ENCODE measurements at places on chromosomes 3 and 15. TPM values are rescaled to one million over a fixed set of nuclear protein-coding genes. Genes with fewer than 3 reads are reported as not detected.
A peak's percentile ranks its signal among the peaks of the same experiment; 100 is the strongest.

The SUMF1 gene
- total RNA-seq, result 12.7 TPM

The HDC gene
- not detected for total RNA-seq

The DNAH1 gene
- 26.5 TPM for total RNA-seq

The NTRK3 gene
- total RNA-seq, result not detected

The RASL12 gene
- total RNA-seq, result not detected

The LMAN1L gene
- total RNA-seq, result not detected

The SYNPR gene
- not detected for total RNA-seq

The PRRT3 gene
- total RNA-seq, result 3.5 TPM

The P2RY13 gene
- not detected for total RNA-seq

- no peaks in the 10 kb centered on the region for H3K36me3 ChIP-seq
- peaks cover 31% of the 10 kb centered on the region for H3K4me1 ChIP-seq
- H3K27ac ChIP-seq, result peak overlapping the region; percentile 6
- peaks cover 82% of the 10 kb centered on the region for H3K27me3 ChIP-seq
- no peak overlapping the region for H3K4me3 ChIP-seq
Measured at GRCh38 chr3:124639406-124640237, 90.6 kb upstream of the UMPS start.

DNA sequence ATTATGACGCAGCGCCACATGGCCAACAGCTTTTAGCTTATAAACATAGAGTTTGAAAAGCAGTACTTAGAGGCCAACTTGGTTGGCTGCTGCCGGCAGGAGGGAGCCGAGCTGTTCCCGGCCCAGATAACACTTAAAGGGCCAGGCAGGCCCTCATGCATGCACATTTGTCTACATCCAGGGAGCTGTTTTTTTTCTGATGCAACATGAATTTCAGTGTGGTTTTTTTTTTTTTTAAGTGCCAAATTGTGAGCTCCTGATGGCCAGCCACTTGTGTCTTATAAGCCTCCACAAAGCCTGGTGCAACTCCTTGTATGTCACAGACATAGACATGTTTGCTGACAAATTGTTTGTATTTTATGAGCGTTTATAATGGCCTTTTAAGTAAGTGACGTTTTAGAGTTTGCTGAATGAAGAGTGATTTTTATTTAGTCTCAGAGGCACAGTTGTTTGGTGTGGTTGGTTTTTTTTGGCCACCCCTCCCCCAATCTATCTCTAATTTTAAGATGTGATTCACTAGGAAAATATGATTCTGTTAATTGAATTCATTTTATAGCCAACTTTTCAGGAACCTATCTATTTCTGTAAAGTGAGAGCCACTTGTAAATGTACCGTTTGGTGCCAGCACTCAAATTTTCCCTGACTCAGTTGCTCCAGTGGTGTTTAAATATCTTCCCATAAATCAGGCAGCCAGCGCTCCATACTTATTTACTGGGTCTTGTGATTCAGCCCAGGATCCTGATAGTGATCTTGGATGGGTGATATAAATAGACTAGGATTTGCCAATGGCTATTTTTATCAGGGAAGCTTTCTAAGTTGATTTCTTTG lies 134.3 kb downstream of the VGLL4 start:
- H3K36me3 ChIP-seq, result no peaks in the 10 kb centered on the region
- DNase-seq, result no peak
- H3K4me1 ChIP-seq, result peaks cover 4% of the 10 kb centered on the region
- no peak overlapping the region for H3K4me3 ChIP-seq
- H3K27me3 ChIP-seq, result no peaks in the 10 kb centered on the region
- no peak overlapping the region for H3K27ac ChIP-seq

DNA sequence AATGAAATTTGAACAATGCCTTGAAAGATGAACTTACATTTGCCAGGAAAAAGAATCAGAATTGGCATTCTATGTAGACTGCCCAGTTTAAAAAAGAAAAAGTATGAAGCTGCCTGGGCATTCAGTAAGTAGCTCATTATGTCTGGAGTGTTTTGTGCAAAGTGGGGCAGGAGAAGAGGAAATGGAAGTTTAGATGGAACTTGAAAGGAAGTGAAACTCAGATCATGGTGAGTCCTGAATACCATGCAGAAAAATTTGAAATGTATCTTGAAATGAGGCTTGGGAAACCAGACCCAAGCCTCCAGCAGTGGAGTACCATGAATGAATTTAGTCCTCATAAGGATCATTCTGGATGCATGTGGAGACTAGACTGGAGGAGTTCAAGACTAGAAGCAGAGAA lies 4.8 kb upstream of the MORC1 start:
- no peak overlapping the region for H3K4me3 ChIP-seq
- no peak for DNase-seq
- no peak overlapping the region for H3K27ac ChIP-seq
- no peaks in the 10 kb centered on the region for H3K36me3 ChIP-seq
- H3K4me1 ChIP-seq, result no peaks in the 10 kb centered on the region
- H3K27me3 ChIP-seq, result no peaks in the 10 kb centered on the region

- no peaks in the 10 kb centered on the region for H3K36me3 ChIP-seq
- no peak overlapping the region for H3K4me3 ChIP-seq
- peaks cover 5% of the 10 kb centered on the region for H3K4me1 ChIP-seq
- H3K27me3 ChIP-seq, result peaks cover 3% of the 10 kb centered on the region
Measured at GRCh38 chr3:3665546-3665945, 133.7 kb upstream of the LRRN1 start.

DNA sequence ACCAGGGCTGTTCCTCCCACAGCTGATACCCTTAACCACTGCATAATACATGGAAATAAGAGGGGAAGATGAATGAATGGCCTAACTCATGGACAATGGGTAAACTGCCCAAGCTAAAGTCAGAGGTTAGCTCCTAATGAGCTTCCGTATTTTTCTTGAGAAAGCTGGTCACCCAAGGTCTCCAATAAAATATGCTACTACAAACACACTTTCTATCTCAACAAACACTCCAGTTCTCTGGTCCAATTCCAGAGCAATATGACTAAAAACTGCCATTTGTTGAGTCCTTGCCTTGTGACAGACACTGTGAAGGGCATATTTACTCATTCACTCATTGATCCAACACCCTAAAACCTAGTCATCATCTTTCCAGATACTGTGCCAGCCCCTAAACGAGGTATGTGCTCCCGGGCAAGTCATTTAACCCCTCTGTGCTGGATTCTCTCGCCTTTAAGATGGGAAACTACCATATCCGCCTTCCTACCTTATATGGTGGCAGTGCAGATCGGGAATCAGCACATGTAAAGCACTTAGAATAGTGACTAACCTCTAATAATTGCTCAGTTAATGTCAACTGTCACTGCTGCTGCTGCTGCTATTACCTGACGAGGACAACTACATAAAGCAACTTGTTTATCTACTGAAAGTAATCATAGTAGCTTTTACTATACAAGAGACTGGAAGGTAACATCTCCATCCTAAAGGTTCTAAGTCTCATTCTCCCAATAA lies 89.1 kb downstream of the XXYLT1 start:
- H3K4me3 ChIP-seq, result no peak overlapping the region
- H3K4me1 ChIP-seq, result peaks cover 21% of the 10 kb centered on the region
- no peaks in the 10 kb centered on the region for H3K27me3 ChIP-seq
- no peak overlapping the region for H3K27ac ChIP-seq
- no peak for DNase-seq

- H3K36me3 ChIP-seq, result no peaks in the 10 kb centered on the region
- peaks cover 26% of the 10 kb centered on the region for H3K27me3 ChIP-seq
- no peak overlapping the region for H3K27ac ChIP-seq
- no peak for DNase-seq
Measured at GRCh38 chr3:124952282-124952855, 17.8 kb upstream of the MUC13 start.

GRCh38 chr3:31903686-31904431 lies 77.2 kb downstream of the OSBPL10 start:
- DNase-seq, result no peak
- no peaks in the 10 kb centered on the region for H3K36me3 ChIP-seq
- H3K27me3 ChIP-seq, result no peaks in the 10 kb centered on the region
- no peak overlapping the region for H3K27ac ChIP-seq
- H3K4me1 ChIP-seq, result peaks cover 40% of the 10 kb centered on the region

GRCh38 chr15:89171136-89172072 lies 50.0 kb downstream of the RLBP1 start:
- no peak overlapping the region for H3K4me3 ChIP-seq
- DNase-seq, result peak; percentile 47
- H3K4me1 ChIP-seq, result peaks cover 18% of the 10 kb centered on the region

GRCh38 chr3:142944342-142944741 lies 19.1 kb downstream of the PAQR9 start:
- peaks cover 5% of the 10 kb centered on the region for H3K36me3 ChIP-seq
- peaks cover 39% of the 10 kb centered on the region for H3K4me1 ChIP-seq
- peaks cover 21% of the 10 kb centered on the region for H3K27me3 ChIP-seq
- DNase-seq, result no peak

- H3K36me3 ChIP-seq, result no peaks in the 10 kb centered on the region
- DNase-seq, result no peak
- H3K27ac ChIP-seq, result no peak overlapping the region
- peaks cover 57% of the 10 kb centered on the region for H3K27me3 ChIP-seq
- no peaks in the 10 kb centered on the region for H3K4me1 ChIP-seq
Measured at GRCh38 chr3:43856351-43856750, 165.6 kb downstream of the ABHD5 start.

DNA sequence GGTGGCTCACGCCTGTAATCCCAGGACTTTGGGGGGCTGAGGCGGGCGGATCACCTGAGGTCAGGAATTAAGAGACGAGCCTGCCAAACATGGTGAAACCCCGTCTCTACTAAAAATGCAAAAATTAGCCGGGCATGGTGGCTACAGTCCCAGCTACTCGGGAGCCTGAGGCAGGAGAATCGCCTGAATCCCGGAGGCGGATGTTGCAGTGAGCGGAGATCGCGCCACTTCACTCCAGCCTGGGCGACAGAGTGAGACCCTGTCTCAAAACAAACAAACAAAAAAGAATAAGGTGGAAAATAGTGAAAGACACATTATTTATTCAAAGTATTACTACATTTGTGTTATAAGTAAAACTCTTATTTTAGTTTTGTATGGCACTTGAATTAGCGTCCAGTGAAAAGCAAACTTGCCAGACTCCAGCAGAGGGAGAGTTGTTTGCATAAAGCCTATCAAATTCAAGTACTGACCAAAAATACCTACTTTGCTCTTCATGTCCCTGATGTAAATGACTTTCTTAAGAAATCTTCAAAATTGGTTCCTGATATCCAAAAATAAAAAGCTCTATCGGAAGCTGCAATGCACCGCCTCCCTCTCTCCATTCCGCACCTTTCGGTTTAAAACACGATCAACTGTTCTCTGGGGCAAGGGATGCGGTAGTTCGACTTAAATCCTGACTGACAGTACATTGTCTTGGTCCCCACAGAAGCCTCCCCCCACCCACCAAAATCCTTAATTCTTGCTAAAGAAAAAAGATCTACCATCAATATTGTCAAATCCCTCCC lies 1.2 kb downstream of the TRPM7 start:
- H3K36me3 ChIP-seq, result peaks cover 33% of the 10 kb centered on the region
- peak overlapping the region; percentile 99 for H3K4me3 ChIP-seq
- peaks cover 58% of the 10 kb centered on the region for H3K4me1 ChIP-seq
- H3K27ac ChIP-seq, result peak overlapping the region; percentile 95
- H3K27me3 ChIP-seq, result no peaks in the 10 kb centered on the region

GRCh38 chr3:52454250-52454937 lies 553 bp upstream of the TNNC1 start:
- H3K4me1 ChIP-seq, result peaks cover 41% of the 10 kb centered on the region
- no peaks in the 10 kb centered on the region for H3K27me3 ChIP-seq
- no peak for DNase-seq
- peak overlapping the region; percentile 95 for H3K4me3 ChIP-seq

DNA sequence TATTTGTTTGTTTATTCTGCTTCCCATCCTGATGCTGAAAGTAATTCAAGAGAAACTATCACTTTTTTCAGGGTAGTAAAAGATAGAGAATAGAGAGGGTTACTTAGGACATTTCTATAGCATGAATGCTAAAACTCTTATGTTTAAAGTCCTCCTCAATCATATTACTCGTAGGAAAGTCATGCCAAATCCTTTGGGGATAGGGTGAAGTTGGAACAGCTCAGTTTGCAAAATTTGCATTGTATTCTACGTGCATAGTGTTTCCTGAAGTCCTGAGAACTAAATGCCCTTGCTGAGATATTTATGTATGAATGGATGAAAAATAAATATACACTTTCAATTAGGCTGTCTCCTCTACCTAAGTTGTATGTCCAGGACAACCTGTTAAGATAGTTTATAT lies 14.6 kb downstream of the PLSCR5 start:
- H3K4me3 ChIP-seq, result no peak overlapping the region
- DNase-seq, result no peak
- no peaks in the 10 kb centered on the region for H3K4me1 ChIP-seq
- H3K36me3 ChIP-seq, result no peaks in the 10 kb centered on the region
- no peak overlapping the region for H3K27ac ChIP-seq

DNA sequence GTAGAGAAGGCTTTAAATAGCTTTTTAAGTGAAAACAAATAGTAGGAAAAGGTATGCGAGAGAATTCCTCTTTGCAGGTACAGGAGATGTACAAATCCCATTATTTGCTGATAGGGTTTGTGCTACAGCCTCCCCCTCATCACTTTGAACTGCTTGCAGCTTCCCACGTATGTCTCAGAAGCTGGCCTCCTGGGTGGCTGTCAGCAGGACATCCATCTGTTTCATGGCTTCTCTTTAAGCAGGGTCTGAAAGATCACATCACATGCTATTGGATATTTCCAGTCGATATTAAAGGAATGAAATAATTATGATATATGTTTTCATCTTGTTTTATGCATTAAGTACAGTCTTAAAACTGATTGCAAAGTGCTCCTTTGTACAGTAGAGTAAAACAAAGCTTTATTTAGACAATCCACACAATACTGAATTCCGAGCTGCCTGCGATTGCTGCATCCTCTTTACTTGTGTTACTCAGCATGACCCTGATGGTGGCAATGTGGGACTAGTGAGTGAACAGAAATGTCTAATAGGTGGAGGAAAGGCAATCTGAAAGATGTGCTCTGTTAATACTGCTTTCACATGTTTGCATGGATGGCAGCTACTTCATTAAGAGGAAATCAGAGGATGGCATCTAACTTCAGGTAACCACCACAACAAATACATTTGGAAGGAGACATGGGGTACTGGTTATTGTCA lies 930.6 kb upstream of the SEMA6D start:
- no peaks in the 10 kb centered on the region for H3K27me3 ChIP-seq
- no peak overlapping the region for H3K27ac ChIP-seq
- H3K4me1 ChIP-seq, result no peaks in the 10 kb centered on the region
- no peak overlapping the region for H3K4me3 ChIP-seq

DNA sequence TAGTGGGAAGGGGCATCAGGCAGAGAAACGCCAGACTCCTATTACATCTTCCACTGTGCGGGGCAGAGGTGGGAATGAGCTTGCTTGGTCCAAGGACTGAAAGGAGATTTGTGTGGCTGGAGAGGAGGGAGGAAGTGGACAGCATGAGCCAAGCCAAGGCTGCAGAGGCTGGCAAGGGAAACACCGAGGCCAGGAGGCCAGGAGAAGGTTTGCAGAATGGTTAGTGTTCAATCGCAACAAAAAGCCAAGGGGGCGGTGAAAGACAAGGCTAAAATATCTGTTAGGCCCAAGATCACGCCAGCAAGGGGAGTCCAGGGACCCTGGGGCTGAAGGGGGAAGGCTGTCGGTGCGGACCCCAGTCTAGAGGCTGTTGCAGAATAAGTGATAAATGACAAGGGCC lies 75.8 kb downstream of the CPN2 start:
- H3K36me3 ChIP-seq, result no peaks in the 10 kb centered on the region
- no peak overlapping the region for H3K27ac ChIP-seq
- no peak overlapping the region for H3K4me3 ChIP-seq

Measured in activated CD8-positive, alpha-beta memory T cell treated with anti-CD3 and anti-CD28 coated beads, Interleukin-2, amount 10 ng/mL, durations not matched to agents 7 days and 5 days (primary cell).